ENCODE measurements at places on chromosomes 13 and 19.

DNA sequence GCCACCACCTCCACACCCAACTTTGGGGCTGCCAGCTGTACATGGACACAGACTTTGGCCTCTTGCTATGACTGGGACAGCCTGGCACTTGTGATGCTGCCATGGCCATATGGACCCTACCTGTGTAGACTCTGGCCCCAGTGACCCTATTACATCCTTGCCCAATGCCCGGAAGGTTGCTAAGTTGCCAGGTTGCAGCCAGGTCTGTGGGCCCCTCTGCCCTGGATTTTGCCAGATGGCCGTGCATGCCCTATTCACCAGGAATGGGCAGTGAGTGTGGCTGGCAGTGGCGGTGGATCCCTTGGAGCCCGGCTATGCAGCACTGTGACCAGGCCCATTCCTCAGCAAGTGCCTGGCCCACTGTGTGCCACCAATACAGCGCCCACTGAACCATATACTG, 8.9 kb upstream of the SDHAF1 start:
- no peak for DNase-seq

DNA sequence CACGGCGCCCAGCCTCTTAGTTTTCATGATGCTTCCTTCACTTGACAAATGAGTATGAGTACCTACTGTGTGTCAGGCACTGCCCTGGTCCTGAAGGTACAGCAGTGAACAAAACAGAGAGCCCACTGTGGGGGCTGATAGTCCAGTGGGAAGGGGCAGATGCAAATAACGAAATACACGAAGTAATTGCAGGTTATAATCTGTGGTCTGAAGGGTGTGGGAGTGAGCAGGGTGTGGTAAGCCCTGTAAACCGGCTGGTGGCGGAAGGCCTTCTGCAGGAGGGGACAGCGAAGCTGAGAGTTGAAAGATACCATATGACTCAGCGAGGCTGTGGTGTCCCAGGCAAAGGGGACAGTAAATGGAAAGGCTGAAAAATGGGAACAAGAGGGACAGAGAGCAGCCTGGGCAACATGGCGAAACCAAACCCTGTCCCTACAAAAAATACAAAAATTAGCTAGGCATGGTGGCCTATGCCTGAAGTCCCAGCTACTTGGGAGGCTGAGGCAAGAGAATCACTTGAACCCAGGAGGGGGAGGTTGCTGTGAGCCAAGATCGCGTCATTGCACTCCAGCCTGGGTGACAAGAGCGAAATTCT, 60.5 kb downstream of the MAP4K1 start:
- no peak for DNase-seq

DNA sequence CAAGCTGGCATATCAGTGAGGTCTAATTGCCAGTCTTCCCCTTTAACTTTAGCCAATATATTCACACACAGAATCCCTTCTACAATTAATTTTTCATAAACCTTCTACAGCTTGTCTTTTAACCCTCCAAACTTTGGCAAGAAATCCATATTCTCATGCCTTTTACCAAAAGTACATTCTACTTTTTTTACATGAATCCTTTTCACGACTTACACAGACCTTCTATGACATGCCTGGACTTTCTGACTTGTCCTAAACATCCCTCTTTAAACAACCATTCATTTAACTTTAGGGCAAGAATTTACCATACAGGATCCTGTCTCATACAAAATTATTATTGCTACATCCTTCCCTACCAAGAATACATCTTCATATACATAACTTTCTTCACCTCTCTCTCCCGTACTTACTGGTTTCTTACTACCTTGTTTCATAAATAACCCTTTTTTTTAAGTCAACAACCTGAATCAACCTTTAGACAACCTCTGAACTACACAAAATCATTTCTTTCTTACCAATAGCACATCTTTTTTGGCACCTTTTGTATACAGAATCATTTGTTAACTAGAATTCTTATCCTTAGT, 23.5 kb downstream of the ZNF544 start:
- no peak for DNase-seq

- no peak for DNase-seq
Observed at GRCh38 chr19:16957151-16957701, 68.4 kb downstream of the F2RL3 start.

DNA sequence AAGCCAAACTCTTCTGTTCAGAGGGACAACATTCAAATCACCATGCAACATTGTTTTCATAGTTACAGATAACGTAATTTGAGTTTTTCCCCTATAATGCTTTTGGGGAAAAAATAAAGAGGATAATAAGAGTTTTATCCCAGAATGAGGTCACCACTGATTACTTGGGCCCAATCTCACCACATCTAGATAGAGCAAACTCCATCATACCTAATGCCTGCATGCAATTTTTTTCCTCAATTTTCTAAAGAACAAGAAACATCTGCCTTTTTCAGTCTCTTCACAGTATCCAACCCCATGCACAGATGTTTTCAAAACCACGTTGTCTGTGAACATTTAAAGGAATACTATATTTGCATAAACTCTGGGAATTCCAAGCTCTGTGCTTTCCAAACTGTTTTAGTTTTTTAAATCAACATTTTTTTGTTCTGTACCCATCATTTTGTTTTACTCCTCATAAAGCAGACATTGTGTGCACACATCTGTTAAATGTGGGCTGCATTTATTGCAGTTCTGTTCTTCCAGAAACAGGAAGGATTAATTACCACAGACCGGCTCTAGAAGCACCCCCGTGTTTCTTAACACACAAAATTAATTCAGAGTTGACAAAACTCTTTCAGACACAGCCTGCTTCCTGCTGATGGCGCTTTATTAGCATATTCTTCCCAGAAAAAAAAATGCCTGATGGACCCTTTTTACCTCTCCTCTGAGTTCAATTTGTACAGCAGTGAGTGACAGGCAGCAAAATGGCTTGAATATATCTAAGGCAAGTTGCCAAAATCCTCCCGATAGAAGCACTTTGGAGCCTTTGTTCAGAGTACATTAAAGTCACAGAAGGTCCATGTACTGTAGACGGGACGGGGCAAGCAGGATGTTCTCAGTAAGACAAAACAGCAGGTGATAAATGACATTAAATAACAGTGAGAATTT, 1171.9 kb downstream of the EFNB2 start:
- peak; percentile 43 for DNase-seq

DNA sequence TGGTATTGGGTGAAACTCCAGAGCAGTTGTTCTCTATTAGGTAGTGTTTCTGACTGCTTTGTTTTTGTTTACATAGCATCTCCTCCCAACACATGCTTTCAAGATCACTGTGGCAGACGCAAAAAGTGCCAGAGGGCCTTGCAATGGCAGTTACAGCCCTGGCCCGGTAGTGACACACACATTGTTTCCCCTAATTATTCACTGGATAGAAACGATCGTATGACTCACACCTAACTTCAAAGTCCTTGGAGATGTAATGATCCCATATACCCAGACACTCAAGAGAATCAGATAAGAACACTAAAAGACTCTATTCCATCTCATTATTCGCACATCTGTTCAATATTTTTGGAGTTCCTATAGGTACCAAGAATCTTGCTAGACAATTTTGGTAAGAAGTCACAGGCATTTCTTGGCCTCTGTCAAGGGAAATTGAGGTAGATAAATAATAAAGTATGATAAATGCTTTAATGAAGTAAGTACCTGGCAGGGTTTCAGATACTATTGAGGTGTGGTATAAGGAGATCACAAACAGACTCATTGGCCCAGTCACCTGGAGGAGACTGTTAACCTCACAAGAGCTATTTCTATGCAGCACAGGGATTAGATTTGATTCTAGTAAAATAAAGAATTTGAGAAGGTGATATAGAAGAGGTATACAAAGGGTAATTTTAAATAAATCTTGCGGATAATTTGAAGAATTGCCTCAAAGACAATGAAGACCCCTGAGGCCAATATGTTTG, 485.3 kb downstream of the SLITRK6 start:
- no peak for DNase-seq

DNA sequence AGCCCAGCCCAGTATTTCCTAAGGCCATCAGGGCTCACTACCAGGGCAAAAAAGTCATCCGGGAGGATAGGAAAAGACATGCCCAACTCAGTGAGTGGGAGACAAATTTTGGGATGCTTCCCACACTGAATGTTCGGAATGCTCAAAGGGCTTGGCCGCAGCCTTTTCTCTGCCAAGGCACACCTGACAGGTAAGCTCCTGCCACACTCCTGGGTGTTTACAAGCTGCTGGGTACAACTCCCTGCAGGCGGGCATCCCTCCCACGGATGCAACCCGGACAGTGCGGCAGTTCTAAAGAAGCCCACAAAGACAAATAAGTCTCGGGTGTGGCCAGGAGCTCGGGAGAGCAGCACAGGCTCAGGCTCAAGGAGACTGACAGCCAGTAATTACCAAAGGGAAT, 28.1 kb downstream of the SLC7A1 start:
- no peak for DNase-seq

DNA sequence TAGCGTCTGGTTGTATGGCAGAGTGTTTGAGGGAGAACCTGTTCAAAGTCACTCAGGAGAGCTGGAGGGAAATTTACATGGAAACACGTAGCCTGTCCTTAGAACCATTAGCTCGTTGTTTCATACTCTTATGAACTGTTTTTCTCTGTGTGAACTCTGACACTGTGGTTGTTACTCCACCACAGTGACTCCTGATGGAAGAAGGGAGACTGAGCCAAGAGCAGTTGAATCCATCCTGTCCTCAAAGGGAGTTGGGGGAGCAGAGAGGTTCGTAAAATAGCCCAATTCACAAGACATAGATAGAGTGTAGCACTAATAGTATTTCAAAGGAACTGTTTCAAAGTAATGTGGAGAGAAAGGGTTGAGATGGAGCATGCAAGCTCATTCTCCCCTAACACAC, 964.8 kb downstream of the PCDH9 start:
- DNase-seq, result no peak

- DNase-seq, result no peak
Observed at GRCh38 chr13:105343134-105343806, 1192.2 kb downstream of the EFNB2 start.

GRCh38 chr19:290372-291005, 714 bp downstream of the PLPP2 start:
- DNase-seq, result no peak

GRCh38 chr19:30852168-30852567, 480.0 kb downstream of the ZNF536 start:
- DNase-seq, result no peak

GRCh38 chr19:18832306-18833140, 764 bp downstream of the UPF1 start:
- no peak for DNase-seq

GRCh38 chr19:16897856-16898161, 9.0 kb downstream of the F2RL3 start:
- no peak for DNase-seq

DNA sequence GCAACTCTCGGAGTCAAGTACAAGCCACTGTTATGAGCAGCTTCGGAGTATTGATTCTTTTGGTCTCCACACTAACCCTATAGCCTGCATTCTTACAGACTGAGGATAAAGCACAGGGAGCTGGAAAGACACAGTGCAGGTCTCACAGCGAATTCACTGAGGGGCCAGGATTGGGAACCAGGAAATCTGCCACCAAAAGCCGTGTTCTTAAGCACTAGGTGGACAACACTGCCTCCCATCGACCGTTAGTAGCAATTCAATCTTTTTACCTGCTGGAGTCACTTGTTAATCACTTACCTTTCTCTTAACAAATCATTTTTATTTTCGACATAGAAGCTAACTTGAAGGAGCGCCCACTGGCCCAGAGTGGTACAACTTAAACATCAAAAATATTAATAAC, 6.3 kb downstream of the PMIS2 start:
- DNase-seq, result no peak

GRCh38 chr13:24252136-24252535, 57.2 kb upstream of the C1QTNF9 start:
- DNase-seq, result no peak

GRCh38 chr19:15248106-15248505, 15.9 kb upstream of the EPHX3 start:
- no peak for DNase-seq

DNA sequence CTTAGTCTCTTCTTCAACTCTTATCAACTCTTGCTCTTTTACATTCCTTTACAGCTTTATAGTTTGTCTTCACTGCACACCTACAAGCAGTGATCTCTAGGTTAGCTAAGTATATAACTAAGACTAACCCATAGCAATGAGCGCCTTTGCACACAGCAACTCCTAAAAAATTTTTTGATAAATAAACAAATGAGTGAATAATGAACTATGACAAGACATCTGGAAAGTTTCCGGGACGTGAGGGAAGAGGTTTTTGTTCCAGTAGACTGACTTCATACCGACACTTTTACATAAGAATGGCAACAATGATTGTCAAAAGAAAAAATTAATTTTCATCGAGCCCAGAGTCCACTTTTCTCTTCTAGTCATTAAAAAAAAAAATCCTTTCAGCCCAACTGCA, 98.3 kb downstream of the ELF1 start:
- DNase-seq, result no peak

DNA sequence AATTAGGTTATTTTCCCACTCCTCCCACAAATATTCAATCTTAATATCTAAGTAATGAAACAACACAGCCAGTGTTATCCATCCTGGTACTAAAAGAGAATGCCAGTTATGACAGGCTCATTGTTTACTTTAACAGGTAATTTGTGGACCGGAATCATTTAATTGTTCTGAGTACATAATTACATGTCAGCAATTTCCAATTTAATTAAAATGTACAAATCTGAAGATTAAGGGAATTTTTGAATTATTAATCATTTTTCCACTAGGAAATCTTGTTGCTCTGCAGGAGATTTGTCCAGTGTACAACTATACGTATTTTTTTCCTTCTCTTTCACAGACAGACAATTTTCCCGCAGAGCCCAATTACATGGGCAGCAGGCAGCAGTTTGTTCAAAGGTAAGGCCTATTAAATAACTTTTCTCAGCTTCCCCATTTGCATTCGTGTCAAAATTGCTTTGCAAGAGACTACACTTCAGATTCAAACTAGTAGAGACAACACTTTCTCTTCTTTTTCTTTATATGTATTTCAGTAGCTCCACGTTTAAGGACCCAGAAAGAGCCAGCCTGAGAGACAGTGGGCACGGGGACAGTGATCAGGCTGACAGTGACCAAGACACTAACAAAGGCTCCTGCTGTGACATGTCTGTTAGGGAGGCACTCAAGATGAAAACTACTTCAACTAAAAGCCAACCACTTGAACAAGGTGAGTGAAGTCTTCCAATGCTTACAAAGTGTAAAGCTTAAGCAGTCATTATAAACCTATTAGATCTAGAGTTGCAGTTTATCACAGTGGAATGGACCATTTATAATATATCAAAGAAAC, 34.8 kb downstream of the PCDH17 start:
- no peak for DNase-seq

DNA sequence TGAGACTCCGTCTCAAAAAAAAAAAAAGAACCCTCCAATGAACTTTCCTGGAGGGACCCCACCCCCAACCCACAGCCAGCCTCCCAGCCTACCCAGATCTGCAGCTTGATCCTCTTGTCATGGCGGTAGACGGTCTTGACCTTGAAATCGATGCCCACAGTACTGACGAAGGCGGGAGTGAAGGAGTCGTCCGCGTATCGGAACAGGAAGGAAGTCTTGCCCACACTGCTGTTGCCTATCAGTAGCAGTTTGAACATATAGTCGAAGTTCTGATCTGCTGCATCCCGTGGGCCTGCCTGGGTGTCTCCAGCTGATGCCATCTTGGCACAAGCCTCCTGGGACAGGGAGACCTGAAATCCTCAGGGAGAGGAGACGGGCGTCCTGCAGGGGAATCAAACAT, 2.4 kb downstream of the RAB3D start:
- no peak for DNase-seq

- DNase-seq, result no peak
Observed at GRCh38 chr19:7578127-7578526, 17.5 kb upstream of the CAMSAP3 start.

GRCh38 chr19:12913011-12913561, 6.0 kb downstream of the SYCE2 start:
- peak; percentile 96 for DNase-seq
